ENCODE measurements at places on chromosomes 3 and 15.

GRCh38 chr15:96338074-96338765, 7.7 kb downstream of the NR2F2 start:
- DNase-seq: no peak

- no peak for DNase-seq
Measured at GRCh38 chr15:98292442-98293240, 332.1 kb downstream of the ARRDC4 start.

GRCh38 chr15:79452244-79453051, 20.3 kb downstream of the MINAR1 start:
- DNase-seq: no peak

DNA sequence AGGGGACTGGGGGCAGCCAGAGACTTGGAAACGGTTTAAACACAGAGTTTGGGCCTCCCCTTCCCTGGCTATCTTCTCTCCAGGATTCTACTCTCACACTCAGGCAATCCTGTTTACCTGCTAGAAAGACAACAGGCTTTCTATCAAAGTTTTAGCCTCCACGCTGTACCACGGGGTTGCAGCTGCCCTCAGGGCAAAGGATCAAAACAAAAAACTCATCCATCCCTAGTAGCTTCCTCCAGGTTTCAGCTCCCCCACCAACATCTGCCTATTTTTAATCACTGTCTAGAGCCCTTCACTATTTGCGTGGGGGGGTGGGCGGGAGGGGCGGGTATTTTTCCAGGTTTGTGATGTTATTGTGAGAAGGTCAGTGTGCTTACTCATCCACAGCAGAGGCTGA, 286.8 kb upstream of the TRIM42 start:
- no peak for DNase-seq

DNA sequence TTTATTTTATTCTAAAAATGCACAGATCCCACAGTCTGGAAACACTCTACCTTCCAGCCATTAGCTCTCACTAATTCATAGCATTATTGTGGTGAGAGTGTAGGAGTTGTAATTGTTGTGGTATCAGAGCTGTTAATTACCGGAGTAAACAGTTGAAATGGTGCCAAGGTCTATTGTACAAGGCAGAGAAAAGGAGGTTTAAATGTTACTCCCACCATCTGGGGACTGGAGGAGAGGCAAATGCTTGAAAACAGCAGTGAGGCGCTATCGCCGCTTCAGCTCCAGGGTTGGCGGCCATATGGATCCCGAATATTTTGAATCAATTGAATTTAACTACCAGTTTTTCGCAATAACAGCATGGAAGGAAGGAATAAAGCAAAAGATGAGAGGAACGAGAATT, 113.1 kb upstream of the C15orf61 start:
- DNase-seq: peak; percentile 24

- DNase-seq: no peak
Measured at GRCh38 chr3:50455161-50456018, 48.0 kb downstream of the CACNA2D2 start.

DNA sequence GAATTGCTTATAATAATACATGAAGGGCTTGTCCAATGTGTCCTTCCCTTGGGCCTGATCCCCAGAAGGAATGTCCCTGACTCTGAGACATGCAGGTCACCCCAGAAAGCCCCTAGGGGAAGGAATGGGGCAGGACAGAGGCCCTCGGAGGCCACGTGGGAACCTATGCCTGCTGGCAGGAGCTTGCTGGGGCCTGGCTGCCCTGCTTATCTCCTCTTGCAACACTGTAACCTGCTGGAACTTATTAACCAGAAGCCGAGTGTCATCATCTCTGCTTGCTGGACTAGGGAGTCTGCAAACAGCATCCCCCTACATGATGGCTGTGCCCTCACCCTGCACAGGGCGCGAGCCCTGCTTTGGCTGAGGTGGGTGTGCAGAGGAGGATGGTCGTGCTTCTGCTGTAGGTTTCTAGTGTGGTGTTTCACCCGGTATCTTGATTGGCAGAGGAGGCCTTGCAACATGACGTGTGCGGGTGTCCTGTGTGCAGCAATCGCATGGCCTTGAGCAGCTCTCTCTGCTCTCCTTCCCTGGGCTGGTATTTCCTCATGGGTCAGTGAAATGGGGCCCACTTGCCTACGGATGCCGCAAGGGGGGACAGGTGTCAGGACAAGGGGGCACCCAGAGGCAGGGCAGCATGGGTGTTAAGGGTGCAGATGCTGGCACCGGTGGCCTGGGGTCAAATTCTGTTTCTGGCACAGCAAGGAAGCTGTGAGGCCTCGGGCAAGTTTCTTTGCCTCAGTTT, 5.0 kb downstream of the CHST13 start:
- DNase-seq: no peak

DNA sequence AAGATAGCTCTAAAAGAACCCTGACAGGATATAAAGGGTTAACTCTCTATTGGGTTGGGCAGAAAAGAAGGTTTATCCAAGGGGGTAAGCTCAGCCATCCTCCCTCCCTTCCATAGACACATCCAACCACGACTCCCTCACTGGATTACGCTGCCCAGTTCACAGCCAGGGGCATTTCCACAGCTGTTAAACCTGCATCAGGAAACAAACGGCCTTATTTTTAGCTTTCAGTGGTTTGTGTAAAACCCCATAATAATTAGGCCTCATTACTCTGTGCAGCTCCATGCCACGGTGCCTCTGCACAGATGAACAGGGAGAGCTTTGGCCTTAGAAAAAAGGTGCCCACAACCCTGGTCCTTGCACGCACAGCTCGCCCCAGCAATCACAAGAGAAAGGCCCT, 110.6 kb downstream of the GABRB3 start:
- DNase-seq: no peak

GRCh38 chr15:45307230-45307924, 55.3 kb downstream of the SLC28A2 start:
- DNase-seq: peak; percentile 6

GRCh38 chr3:153572654-153573053, 410.6 kb downstream of the RAP2B start:
- DNase-seq: no peak

DNA sequence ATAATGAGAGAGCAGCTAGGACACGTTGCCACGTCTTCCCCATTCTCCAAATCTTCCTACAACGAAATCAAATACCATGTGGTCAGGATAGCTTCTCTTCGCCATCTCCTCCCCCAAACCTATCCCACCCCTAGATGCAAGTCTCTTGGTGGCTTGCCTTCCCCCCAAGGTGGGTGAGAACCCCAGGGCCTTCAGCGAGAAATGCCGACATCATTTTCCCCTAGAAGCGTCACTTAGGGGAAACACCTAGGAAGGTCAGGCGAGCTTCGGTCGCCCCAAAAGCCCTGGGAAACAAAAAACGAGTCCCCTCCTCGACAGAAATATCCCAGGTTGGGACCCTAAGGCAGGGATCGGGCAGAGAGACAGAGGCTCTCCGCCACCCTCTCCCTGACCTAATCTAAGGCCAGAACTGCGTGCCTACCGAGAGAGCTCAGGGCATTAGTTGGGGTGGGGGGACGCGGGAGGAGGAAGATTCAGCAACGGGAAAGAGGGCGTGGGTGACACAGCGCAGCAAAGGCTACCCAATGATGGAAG, 502 bp downstream of the DPH3 start:
- DNase-seq: no peak

GRCh38 chr3:84318273-84318809, 640.4 kb upstream of the CADM2 start:
- no peak for DNase-seq

GRCh38 chr15:68808091-68808490, 12.6 kb downstream of the ANP32A start:
- no peak for DNase-seq

- DNase-seq: no peak
Measured at GRCh38 chr15:40776537-40777141, 6.9 kb downstream of the C15orf62 start.

DNA sequence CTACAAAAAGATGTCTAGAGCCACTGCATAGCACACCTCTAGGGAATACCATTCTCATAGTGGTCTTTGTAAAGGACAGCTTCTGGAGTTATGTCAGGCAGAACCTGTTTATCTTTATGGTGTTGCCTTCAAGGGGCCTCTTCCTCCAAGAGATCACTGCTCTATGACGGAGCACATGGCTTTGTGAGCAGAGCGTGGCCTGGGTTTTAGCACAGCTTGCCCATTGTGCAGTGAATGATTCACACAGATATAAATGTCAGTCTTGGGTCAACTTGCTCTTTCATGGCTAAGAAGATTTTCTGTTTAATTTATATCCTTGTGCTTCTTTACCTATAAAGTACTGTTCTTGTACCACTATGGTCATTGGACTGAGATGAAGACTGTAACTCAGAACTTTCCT, 41.5 kb upstream of the RBMS3 start:
- no peak for DNase-seq

DNA sequence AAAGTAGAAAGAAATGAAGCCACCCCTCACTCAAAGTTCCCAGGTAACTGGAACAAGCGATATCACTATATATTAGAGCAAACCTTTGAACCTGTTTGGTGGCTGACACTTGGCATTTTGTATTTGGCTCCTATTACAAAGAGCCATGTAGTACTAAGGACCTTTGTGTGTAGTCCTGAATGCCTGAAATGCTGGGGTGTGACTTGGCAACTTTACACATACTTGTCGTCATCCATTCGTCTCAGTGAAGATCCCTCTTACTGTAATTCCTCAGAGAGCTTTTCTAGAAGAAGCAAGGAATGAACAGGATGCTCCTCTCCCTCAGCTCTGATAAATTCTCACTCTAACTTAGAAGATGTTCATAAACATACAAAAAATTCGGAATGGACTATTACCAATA, 216.1 kb upstream of the CDIN1 start:
- no peak for DNase-seq

- DNase-seq: no peak
Measured at GRCh38 chr15:90062462-90062932, 39.8 kb downstream of the IDH2 start.

DNA sequence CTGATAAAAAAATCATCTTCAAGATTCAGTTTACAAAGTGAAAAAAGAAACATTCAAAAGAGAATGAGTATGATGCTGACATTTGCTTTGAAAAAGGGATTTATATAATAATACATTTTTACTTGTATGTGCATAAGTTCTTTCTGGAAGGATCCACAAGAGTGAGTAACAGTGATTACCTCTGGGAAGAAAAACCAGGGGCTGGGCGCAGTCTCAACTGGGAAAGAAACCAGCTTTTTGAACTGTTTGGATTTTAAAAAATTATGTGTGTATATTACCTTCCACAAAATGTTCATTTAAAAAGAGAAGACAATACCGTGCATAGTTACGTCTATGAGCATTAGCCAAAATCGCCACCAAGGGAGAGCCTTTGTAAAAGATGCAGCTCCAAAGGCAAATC, 1.3 kb downstream of the CLEC3B start:
- DNase-seq: no peak

GRCh38 chr3:150723946-150724345, 20.2 kb upstream of the ERICH6 start:
- DNase-seq: no peak

DNA sequence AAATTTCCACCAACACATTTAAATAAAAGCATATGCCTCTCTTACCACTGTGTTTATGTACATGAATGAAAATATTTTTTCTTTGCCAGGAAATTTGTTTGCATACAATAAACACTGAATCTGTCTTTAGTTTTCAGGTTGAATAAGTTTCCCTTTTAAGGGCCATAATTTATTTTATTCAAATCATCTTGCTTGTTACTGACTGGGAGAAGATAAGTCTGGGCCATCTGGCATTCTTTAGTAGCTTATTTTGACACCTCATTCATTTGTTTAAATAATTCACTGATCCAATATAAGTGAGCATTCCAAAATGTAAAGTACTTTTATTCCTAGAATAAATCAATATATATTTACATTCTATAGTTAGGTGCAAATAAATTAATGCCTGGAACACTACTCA, 1001.3 kb downstream of the PLOD2 start:
- DNase-seq: no peak

GRCh38 chr15:73996939-73997338, 2.4 kb downstream of the PML start:
- no peak for DNase-seq

DNA sequence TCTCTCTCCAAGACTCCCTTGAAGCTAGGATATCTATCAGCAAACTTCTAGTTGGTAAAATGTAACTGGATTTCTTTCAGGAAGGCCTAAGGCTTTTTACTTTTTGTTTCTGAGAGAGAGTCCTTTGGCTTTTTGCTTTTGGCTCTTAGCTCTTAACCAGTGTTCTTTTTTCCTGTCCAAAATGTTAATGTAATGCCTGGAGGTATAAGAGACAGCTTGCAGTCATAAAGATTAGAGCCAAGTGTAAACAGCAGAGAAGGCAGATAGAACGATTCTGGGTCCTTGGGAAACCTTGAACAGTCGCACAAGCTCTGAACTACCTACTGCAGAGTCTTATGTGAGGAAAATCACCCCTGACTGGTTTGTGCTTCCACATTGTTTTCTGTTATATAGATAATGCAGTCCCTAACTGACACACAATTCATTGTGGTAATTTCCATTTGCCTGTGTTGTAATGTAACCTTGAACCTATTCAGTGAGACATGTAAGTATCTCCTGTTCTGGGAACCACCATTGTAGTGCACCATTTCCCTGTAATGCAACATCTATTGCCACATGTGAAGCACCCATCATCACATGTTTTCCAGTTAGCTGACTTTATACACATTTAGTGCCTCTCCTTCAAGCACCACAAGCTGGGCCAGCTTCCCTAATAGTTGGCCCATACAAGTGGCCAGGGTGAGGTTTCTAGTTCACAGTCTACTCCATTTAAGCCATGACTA, 1311.9 kb downstream of the ROBO1 start:
- DNase-seq: no peak

DNA sequence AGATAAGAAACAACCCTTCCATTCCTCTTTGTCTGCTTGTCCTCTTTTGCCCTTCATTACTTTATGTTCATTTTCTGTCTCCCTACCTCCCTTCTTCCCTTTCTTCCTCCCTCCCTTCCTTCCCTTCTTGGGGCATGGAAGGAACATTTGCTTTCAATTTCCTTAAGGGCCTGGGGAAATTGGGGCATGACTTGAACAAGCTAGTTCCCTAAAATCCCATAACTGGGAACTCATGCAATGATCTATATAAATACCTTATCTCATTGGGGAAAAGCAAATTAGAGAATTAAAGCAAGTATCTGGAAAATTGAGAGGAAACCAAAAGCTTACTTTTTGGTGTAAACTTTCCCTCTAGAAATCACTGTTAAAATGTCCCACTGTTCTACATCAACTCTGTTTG, 35.7 kb downstream of the BOC start:
- DNase-seq: no peak

DNA sequence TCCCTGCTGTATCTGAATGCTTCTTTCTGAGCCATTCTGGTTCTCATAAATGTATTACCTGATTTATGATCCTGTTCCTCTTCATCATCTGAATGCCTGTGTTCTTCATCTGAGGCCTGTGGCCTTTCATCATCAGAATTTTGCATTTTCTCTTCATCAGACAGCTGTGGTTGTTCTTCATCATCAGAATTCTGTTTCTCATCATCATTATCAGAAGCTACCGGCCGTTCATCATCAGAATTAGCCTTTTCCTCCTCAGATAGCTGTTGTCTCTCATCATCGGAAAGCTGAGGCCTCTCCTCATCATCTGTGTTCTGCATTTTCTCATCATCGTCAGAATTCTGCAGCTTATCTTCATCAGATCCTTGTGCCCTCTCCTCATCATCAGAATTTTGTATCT, 5.9 kb downstream of the LEO1 start:
- no peak for DNase-seq

GRCh38 chr15:31237043-31237324, 89.7 kb upstream of the KLF13 start:
- DNase-seq: no peak

- peak; percentile 31 for DNase-seq
Measured at GRCh38 chr3:14289590-14290461, 111.2 kb downstream of the LSM3 start.

GRCh38 chr3:182784542-182784941, 8.8 kb upstream of the ATP11B start:
- DNase-seq: no peak
